ENCODE measurements at places on chromosomes 5 and 9.

GRCh38 chr5:31863991-31864411 lies 225.1 kb downstream of the PDZD2 start:
- DNase-seq: no peak

- DNase-seq: no peak
Observed at GRCh38 chr9:129724456-129725190, 28.2 kb downstream of the PTGES start.

DNA sequence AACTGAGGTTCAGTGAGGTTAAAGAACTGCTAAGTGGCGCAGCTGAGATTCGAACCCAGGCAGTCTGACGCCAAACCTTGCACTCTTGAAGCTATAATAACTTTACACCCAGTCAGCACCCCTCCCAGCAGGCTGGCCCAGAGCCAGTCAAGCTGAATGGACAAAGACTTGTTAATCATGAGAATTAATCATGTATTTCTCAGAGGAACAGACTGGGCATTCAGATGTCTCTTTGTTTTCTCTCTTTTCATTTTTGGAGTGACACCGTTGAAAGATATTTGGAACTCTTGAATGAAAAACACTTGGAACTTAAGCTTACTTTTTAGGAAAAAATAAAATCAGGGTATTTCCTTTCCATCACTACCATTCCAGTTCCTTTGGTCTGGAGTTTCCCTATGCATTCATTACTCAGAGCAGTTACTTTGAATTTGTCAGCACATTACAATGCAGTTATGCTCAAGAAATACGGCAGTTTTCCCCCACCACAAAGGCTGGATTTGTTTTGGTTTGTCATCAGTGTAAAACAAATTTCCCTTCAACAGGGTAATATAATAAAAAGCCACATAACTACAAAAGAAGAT lies 22.6 kb upstream of the MAMDC2 start:
- no peak for DNase-seq

DNA sequence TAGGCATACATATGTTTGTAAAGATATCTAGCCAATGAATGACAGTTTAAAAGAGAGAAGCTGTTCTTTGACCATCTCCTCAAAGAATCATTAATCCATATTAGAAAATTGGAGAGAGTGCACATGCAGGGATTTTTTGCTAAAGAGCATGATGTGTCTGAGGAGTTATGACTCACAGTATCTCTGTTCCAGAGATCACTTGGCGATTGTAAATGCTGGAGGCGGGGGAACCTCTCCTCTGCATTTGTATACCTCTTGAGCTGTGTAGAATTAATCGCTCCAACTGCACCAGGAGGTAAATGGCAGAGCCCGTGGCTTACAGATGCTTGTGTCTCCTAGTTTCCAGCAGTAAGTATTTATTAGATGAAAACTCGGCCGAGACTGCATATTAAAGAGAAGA lies 3.6 kb upstream of the SPATA31D1 start:
- no peak for DNase-seq

GRCh38 chr5:132386644-132387286 lies 17.3 kb downstream of the SLC22A5 start:
- peak; percentile 62 for DNase-seq

GRCh38 chr9:34219421-34219820 lies 40.6 kb downstream of the UBAP1 start:
- no peak for DNase-seq

DNA sequence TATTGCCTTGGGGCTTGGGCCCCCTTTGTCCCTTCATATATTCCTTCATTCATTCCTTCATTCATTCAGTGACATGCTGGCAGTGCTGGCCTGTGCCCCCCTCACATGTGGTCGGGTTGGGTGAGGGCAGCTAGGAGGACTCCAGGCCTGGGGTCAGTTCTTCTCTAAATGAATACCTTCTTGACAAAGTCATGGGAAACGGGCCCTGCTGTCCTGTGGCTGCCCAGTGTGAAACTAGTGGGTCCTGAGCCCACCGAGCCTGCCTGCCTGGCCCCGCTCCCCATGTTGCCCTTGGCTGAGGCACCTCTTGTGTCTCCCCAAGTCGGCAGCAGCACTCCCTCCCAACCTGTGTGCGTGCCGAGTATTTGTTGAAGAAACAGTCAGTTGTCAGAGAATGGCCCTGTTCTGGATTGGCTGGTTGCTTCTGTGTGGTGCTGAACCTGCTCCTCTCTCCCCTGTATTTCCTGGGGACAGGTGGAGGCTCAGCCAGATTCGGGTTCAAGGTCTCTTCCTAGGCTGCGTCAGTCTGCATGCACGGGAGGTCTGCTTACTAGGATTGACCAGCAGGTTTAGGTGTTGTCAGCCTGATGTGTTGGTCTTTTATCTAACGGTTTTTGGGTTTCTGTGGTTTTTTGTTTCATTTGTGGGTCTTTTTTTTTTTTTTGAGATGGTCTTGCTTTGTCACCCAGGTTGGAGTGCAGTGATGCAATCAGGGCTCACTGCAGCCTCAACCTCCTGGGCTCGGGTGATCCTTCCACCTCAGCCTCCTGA lies 3.0 kb upstream of the CEL start:
- no peak for DNase-seq

- DNase-seq: no peak
Observed at GRCh38 chr5:58491216-58491892, at the start of gene GAPT. Gene GAPT, plus strand, starts transcription at chr5:58491435. Its CDS starts 3,102 bp downstream, at chr5:58494537.

DNA sequence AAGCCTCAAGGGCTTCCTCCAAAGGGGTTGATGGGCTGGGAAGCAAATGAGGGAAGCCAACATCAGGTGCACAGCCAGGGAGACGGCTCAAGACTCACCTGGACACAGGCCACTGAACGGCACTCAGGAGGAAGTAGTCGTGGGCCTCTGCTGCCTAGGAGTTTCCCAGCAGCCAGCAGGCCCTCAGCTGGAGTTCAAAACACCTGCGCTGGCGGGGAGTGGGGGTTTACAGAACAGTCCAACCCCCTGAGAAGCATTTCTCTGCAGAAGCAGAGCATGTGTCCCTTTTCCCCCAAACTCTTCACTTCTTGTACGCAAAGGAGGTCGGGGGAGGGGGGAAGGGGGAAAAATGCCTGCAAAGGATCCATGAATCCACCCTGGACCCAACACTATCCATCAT lies 2.3 kb downstream of the WHRN start:
- DNase-seq: no peak
